ENCODE measurements at places on chromosomes 6 and 20.

GRCh38 chr6:29561606-29562181, 2.2 kb upstream of the UBD start:
- no peaks in the 10 kb centered on the region for H3K36me3 ChIP-seq
- H3K27me3 ChIP-seq = peaks cover 16% of the 10 kb centered on the region

GRCh38 chr20:50762045-50762422, 30.7 kb downstream of the PARD6B start:
- no peaks in the 10 kb centered on the region for H3K27me3 ChIP-seq
- H3K36me3 ChIP-seq = no peaks in the 10 kb centered on the region
- no peak overlapping the region for H3K4me3 ChIP-seq
- peak overlapping the region; percentile 66 for H3K27ac ChIP-seq
- peaks cover 9% of the 10 kb centered on the region for H3K4me1 ChIP-seq
- no peak for DNase-seq

DNA sequence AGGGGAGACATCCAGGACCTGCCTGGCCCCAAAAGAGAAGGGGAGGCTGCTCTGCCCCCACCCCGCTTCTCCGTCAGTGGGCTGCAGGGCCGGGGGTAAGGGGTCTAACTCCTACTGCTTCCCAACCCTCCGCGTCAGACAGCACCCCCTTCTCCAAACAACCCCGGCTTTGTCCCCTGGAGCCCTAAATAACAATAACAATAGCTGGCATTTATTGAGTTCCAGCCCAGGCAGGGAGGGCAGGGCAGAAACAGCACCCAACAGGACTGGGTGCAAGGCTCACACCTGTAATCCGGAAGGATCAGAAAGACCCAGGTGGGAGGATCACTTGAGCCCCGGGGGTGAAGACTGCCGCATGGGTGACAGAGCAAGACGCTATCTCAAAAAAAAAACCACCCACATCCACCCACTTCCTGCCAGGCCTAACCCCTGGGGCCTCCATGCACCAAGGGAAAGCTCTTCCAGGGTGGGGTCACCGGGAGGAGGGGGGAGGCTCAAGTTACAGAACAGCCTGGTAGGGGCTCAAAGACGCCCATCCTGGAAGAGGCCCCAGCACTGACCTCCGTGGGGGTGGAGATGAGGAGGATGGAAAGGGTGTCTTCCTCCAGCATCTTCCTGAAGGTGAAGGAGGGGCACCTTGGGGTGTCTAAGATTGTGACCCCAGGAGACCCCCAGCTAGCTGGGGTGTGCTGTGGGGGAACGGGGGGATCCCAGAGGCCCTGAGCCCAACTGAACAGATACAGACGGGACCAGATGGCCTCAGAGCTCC, 1.3 kb upstream of the FNDC11 start:
- no peak for DNase-seq
- no peaks in the 10 kb centered on the region for H3K27me3 ChIP-seq
- no peak overlapping the region for H3K27ac ChIP-seq
- H3K4me3 ChIP-seq = no peak overlapping the region
- no peaks in the 10 kb centered on the region for H3K36me3 ChIP-seq
- no peaks in the 10 kb centered on the region for H3K4me1 ChIP-seq

- H3K4me1 ChIP-seq = peaks cover 34% of the 10 kb centered on the region
- peak; percentile 29 for DNase-seq
Measured at GRCh38 chr20:300345-300990, 3.1 kb downstream of the ZCCHC3 start.

DNA sequence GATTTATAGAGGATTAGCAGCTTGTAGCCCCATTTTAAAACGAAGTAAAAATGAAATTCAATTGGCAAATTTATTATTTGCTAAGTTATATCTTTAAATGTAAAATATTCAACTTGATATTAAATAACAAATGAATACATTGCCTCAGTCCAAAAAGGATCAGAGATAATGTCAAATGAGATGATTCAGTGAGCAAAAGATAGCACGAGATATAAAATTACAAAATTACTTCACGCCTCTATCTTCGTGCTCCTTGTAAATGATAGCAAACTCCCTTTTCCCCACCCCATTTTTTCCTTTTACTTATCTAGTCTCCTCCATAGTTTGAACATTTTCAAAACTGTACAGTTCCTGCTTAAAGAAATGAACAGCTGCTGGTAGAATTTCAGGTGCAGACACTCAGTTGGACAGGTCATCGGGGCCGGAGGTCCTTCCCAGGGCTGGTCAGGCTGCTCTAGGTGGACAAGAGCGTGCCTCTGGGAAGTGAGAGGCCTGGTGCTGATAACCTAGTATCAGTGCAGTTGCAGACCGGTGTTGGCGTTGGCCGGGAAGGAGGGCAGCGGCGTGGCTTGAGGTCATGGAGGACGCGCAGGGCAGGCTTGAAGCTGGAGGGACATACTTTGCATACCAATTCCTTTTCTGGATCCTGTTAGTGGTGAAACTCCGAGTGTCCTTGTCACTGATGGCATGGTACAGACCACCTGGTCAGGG, 83.9 kb downstream of the CDC5L start:
- no peaks in the 10 kb centered on the region for H3K36me3 ChIP-seq
- H3K27ac ChIP-seq = peak overlapping the region; percentile 49
- DNase-seq = peak; percentile 57
- H3K27me3 ChIP-seq = no peaks in the 10 kb centered on the region

DNA sequence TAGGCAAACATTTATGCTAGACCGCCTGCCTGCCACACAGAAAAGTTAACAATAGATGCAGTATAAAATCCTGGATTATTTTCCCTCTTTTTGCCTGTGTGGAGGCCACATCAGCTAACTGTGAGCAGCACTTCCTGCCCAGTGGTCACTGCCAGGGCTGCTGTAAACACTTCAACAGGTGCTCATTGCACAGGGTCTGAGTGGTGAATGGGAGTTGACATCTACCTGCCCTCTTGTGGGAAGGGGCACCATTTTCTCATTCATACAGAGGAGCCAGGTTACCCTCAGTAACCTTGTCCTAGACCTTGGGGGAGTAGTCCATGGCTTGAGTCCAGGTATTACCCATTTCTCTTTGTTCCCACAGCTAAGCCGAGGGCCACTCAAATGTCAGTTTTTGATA, 235.3 kb downstream of the TMEM242 start:
- no peak overlapping the region for H3K27ac ChIP-seq
- peaks cover 24% of the 10 kb centered on the region for H3K4me1 ChIP-seq
- no peak overlapping the region for H3K4me3 ChIP-seq
- no peaks in the 10 kb centered on the region for H3K27me3 ChIP-seq
- H3K36me3 ChIP-seq = peaks cover 20% of the 10 kb centered on the region
- DNase-seq = no peak

DNA sequence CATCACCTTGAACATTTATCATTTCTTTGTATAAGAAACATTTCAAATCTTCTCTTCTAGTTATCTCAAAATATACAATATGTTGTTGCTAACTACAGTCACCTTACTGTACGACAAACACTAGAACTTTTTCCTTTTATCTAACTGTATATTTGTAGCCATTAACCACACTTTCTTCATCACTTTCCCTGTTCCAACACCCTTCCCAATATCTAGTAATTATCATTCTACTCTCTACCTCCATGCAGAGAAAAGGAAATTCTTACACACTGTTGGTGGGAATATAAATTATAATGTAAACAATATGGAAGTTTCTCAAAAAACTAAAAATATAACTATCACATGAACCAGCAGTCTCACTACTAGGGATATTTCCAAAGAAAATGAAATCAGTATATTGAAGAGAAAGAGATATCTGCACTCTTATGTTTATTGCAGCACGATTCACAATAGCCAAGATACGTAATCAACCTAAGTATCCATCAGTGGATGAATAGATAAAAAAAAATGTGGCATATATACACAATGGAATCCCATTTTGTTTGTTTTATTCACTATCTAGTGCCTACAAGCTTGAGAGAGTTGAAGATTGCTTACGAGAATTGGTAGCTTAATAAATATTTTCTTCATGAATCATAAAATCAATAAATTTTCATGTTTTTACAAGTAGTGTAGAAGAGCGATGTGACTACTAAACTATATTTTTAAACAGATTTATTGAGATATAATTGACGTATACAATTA, 2.4 kb downstream of the RHAG start:
- no peaks in the 10 kb centered on the region for H3K4me1 ChIP-seq
- H3K36me3 ChIP-seq = no peaks in the 10 kb centered on the region
- no peaks in the 10 kb centered on the region for H3K27me3 ChIP-seq

All from cardiac muscle cell (in vitro differentiated cells and primary cell).